ENCODE measurements at places on chromosomes 3 and 15.

GRCh38 chr3:123909785-123910184 is 25.7 kb upstream of the MYLK start:
- no peak for DNase-seq

DNA sequence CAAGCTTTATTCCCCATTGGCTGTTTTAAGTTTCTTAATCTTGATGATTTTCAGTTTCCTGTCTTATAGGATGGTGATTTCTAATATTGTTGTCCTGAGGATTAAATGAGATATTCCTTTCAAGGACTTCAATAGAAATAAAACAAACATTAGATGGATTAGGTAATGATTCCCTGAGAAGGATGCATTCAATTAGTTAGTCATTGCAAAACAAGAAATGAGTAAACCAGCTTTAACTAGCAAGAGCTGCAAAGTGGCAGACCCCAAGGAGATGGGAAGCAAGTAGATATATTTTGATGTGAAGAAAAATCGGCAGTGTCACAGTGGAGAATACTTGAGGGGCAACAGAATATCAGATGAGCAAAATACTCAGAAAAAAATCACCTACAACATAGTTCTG is 849.1 kb downstream of the TUSC7 start:
- DNase-seq: no peak

- DNase-seq: no peak
Measured at GRCh38 chr3:43689766-43690399, 855 bp upstream of the ABHD5 start.

GRCh38 chr3:113228498-113229286 is 17.3 kb downstream of the BOC start:
- DNase-seq: no peak

DNA sequence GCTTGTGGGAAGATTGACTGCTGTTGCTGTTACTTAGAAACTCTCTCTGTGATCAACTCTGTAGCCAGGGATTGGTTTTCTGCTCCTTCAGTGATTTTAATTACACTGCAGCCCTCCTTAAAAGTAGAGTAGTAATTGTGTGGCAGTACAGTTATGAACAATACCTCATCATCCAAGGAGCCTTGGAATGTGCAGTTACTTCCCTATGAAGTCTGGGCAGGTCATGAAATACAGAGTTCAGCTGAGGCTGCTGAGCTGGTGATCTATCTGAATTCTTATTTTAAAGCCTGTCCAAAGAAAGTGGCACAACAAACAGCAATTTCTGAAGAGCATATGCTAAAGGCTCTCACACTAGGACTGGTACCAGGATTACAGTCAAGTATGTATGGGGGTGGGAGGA is 37.4 kb upstream of the MRPL3 start:
- DNase-seq: no peak

All from T-helper 2 cell treated with Interferon-gamma antibody and Interleukin-4, amounts not matched to agents 5 μg/mL and 100 μg/mL, for 36 hours (primary cell).